ENCODE measurements at places on chromosomes 4 and X. TPM values are rescaled to one million over a fixed set of nuclear protein-coding genes. Genes with fewer than 3 reads are reported as not detected.
A peak's percentile ranks its signal among the peaks of the same experiment; 100 is the strongest.

DNA sequence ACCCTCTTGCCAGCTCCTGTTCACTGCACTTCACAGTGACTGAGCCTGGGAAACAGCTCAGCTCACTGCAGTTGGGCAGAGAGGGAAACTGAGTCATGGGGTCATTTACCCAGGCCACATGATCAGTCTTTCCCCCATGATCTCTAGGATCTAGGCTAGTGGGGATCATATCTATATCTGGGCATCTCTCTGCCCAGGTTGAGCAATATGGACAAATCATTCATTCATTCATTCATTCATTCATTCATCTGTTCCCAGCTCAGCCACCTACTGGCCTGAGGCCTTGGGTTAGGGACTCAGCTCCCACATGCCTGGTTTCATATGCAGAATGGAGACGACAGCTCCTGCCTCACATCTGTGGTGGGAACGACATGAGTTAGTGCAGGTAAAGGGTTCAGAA lies 45.3 kb upstream of the HMX1 start:
- DNase-seq: no peak

DNA sequence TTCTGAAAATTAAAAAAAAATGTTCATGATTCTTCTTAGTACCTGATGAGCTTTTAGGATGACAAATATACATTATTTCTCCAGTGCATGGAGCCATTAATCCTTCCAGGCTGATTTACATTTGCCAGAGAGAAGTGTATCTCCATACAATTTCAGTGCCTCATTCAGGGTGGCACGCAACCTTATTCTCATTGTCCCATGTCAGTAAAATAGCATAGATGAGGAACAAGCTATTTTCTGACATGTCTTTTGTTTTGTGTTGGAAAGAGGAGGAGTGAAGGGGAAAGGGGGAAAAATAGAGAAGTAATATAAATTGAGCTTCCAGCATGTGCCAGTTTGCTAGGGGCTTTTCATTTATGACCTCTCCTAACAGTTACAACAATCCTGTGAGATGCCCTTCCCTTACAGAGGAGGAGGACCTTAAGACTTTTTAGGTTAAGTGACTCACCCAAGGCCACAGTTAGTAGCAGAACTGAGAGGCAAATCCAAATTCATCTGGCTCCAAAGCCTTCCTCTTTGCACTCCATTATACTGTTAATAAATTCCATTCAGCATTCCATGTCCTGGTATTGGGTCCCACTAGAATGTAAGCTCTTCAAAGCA lies 274.8 kb upstream of the GPC4 start:
- DNase-seq: no peak

DNA sequence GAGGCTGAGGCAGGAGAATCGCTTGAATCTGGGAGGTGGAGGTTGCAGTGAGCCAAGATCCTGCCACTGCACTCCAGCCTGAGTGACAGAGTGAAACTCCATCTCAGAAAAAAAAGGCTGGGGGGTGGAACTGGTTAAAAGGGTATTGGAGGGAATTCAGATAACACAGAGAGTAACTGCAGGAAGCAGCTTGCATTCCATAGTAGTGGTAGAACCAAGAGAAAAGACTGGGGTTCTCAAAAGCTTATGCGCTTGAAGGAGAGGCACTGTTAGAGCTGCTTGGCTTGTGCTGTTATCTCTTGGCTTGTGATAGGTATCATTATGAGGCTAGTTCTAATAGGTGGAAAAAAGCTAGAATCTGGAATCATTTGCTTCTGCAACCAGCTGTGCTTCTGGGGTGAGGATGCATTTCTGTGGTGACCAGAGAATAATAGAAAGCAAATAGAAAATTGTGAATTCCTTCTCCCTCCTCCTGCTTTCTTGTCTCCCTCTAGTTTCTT lies 91.2 kb upstream of the ELOVL6 start:
- DNase-seq: no peak

- DNase-seq: no peak
Observed at GRCh38 chr4:6682862-6683590, 10.7 kb upstream of the S100P start.

DNA sequence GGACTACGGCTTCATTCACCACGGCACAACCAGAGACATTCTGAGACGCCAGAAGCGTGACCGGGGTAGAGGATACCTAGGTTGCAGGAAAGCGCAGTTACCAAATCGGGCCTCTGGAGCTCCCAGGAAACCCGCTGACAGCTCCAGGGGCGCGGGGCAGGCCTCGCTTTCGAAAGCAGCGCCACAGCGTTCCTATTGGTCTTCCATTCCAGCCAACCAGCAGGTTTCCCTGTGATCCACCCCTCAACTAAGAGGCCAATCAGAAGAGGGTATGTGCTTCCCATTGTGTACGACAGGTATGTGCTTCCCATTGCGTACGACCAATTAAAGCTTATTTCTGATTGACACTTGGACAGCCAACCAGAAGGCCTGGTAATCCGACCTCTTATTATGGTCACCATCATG lies 14.9 kb downstream of the SNX12 start:
- DNase-seq: peak; percentile 68

- DNase-seq: no peak
Observed at GRCh38 chr4:48222491-48222890, 47.1 kb downstream of the TEC start.

DNA sequence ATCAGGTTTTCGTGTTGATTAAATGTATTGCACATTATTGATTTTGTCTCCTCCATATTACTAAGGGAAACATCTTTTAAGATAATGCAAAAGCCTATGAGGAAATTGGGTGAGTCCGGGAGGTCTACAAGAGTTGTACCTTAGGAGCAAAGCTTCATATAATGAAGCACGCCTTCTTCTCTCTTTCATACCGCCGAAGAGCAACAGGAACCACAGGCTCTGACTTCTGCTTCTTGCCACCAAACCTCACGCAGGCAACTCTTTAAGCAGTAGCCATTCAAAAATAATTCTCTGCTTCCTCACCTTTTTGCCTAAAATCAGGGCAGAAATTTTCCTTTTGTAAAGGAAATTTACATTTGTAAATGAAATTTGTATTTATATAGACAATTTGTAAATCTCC lies 139.6 kb downstream of the SPRY1 start:
- no peak for DNase-seq

DNA sequence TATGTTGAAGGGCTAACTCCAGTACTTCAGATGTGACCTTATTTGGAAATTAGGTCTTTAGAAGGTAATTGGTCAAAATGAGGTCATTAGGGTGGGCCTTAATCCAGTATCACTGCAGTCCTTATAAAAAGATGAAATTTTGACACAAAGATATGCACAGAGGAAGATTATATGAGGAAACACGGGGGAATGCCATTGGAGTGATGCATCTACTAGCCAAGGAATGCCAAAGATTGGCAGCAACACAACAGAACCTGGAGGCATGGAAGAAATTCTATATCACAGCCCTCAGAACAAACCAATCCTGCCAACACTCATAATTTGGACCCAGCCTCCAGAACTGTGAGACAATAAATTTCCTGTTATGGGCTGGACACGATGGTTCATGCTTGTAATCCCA lies 17.6 kb downstream of the TRIM61 start:
- no peak for DNase-seq

DNA sequence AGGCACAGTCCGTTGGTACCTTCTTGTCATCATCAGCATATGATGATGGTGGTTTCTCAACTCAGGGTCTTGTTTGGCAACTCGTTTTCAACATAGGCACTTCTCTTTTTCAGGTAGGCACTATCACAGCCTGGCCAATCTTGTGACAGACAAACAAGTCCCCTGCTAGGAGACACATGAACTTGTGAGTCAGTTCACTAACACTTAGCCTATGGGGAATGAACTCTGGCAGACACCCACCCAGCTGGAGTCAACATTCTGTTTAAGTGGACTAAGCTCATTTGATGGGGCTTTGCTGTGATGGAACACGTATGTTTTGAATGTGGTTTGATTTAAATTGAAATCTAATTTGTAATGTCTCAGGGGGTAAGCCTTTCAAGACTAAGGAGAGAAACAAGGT lies 100.7 kb upstream of the MAMLD1 start:
- no peak for DNase-seq

DNA sequence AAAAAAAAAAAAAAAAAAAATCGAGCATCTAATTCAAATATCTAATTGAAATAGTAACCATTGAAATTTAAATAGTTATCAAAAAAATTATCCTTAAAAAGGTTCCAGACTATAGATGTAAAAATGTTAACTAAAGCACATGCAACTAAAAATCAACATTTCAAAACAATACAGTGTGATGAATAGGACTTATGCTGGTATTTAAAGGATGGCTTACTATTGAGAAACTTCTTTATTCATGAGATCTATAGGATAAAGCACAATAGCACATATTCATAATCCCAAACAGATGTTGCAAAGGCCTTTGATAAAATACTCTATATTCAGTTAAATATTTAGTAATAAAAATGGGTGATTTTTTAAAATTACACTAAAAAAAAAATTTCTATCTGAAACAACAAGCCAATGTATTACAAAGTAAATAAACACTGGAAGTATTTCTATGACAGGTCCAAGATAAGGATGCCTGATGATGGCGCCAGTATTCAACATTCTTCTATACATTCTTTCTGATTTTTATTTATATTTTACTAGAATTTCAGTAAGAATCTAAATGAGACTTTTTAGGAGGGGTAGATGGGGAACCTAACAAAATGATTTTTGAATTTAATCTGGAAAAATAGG lies 26.3 kb downstream of the DCLK2 start:
- no peak for DNase-seq

DNA sequence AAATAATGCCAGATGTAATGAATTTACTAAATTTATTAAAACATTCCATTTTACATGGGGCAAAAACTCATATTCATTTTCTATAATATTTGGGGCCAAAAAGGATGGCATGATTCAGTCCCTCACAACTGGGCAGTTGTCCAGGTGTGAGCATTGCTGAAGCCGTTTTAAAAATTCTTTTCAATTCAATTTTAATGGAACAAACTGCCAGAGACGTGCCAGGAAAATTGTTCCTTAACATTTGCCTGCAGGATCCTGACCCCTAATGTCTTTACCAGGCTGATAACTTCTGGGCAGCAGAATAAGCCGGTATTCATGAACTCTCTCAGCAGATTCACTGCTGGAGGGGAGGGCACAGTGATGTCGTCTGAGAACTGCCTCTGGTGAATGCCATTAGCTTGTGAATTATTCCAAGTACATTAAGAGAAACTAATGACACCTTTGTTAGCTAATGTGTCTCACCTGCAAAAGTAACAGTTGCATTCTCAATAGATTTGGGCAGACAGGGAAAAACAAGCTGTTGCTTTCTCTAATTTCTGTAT lies 1445.1 kb upstream of the TENM3 start:
- DNase-seq: no peak

- DNase-seq: no peak
Observed at GRCh38 chrX:133815496-133815895, 169.9 kb downstream of the GPC3 start.

GRCh38 chr4:184115399-184115798 lies 102.3 kb downstream of the ENPP6 start:
- no peak for DNase-seq

- DNase-seq: no peak
Observed at GRCh38 chr4:137532869-137533236, 559 bp upstream of the PCDH18 start.

DNA sequence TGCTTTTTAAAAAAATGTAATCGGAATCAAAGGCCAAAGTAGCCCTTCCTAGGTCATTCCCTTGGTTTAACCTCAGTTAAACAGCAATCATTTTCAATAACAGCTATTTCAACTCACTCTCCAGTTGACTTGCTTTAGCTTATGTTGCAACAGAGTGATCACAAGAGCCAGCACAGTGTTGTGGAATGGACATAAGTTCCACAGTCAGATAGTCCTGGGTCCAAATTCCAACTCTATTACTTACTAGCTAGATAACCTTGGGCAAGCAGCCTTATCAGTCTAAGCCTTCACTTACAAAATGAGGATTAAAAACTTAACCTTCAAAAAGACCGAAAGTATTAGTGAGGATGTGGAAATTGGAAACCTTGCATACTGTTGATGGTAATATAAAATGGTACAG lies 9.2 kb upstream of the GPC3 start:
- DNase-seq: no peak

GRCh38 chrX:2652106-2652505 lies 39.0 kb upstream of the CD99 start:
- DNase-seq: no peak

DNA sequence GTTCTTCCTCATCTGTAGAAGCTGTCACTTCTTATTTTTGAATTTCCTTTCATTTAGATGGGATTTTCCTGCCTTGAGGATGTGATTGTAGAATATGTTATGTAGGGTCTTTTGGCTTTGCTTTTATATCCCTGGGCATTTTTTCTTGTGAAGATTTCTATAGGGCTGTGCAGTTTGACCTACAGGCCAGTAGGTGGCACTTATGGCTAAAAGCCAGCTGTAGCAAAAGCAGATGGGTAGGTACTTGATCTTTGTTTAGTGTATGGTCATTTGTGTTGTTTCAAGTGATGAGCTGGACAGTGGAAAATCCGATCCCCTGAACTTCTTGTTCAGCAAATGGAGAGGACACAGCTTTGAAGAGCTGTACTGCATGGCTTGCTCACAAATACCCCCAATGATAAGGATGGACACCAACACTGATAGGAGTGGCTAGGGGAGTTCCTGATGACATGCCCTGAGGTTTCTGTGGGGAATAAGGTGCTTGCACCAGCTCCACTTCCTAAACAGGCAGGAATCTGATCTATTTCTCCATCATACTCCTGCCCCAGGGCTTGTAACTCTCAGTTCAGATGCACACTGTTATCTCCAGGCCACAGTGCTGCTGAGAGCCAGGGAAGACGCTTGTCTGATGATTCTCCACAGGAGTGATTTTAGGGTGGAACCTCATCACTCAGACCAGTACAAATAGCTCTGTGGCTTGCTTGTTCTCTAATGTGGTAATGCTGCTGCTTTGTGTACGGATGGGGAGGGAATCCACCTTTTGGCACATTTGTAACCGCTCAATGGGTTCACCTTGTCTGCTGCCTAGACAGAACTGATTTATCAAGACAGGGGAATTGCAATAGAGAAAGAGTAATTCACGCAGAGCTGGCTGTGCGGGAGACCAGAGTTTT lies 417.1 kb upstream of the MAGEB16 start:
- peak; percentile 23 for DNase-seq

DNA sequence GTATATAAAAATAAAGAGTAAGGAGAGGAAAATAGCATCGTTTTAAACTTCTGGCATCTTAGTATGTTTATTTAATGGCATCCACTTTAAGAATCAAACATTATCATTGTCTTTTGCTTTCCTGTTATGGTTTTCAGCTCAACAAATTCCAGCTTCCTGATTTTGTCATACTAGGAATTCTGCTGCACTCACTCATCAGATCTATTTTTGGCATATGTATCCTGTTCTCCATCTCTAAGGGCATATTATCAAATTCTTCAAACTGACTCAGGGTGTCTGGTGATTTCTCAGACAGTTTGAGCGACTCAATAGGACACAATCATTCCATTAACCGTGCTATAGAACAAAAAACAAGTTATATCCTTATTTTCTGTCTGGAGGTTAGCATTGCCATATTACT lies 248.5 kb upstream of the DIAPH2 start:
- no peak for DNase-seq

The ARAP2 gene
- 9.9 TPM for polyA plus RNA-seq

The USP26 gene
- polyA plus RNA-seq: not detected

The GIMD1 gene
- polyA plus RNA-seq: not detected

The WNK3 gene
- polyA plus RNA-seq: 0.06 TPM

The GPC4 gene
- 0.17 TPM for polyA plus RNA-seq

The EGF gene
- 0.28 TPM for polyA plus RNA-seq

All from GM12878 (cell line).